ENCODE measurements at places on chromosomes 11 and 22.

DNA sequence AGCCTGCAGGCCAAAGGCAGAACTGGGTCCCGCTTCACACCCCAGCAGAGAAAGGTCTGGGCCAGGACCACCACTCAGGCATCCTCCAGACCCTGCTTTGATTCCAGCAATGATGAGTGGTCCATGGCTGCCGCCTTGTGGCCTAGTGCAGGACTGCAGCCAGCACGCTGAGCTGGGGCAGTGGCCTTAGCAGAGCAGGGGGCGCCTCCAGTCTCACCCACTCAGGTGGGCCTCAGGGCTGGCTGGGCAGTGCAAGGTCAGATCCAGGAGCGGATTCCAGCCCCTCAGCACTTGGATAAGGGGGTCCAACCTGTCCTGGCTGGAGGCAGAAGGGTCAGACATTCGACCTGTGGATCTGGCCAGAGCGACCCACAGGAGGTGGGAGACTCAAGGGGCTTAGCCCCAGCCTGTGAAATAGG lies 9.6 kb upstream of the PDE2A start:
- peak; percentile 29 for DNase-seq

- no peak for DNase-seq
Measured at GRCh38 chr22:22928666-22929380, 41.2 kb downstream of the IGLL5 start.

DNA sequence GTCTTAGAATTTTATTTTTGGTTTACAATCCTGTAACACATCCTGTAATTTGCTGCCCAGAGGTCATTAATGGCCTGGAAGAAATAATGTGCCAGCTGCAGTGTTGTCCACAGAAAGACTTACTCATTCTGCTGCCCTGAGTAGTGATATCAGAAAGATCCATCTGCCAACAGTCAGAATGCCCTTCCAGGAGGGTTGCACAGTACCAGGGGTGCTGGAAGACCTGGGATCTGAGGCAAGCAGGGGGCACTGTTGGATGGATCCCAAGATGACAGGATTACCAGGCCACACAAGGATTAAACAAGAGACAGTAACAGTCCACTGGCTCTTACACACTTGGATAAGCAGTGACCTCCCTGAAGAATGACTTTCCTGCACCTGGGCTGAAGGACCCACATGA lies 93.8 kb upstream of the TOP3B start:
- DNase-seq, result no peak

DNA sequence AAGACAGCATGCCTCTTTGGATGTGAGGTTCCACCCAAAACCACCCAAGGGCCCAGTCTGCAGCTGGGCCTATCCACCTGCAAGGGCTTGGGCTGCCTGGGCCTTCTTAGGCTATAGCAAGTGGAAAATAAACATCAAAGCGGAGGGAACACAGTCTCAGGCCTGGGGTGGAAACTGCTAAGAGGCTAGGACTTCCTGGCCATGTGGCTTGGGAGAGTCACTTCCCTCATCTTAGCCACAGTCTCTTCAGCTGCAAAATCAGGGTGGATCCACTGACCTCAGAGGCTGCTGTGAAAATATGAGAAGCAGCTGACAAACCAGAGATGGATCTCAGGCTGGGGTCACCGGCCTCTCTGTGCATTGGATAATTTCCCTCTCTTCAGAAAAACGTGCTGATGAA lies 30.6 kb upstream of the TFIP11 start:
- DNase-seq, result no peak

GRCh38 chr11:129580278-129580677 lies 204.6 kb downstream of the BARX2 start:
- DNase-seq, result no peak

DNA sequence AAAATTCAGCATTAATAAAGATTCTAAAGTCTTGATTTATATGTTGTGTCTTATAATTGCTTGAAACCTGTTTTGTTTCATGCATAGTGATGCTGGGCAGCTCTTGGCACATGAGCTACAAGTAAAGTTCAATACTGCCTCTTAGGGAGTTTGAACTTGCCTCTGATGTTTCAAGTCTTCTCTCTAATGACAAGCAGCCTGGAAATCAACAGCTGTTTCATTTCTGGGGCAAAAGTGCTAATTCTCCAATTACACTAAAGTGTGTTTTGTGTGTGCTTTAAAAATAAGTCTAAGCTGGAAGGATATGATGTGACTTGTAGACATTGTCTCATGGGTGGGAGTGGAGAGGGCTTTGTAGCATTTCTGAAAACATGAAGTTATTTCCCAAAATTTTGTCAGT lies 23.7 kb upstream of the SESN3 start:
- DNase-seq, result peak; percentile 10

GRCh38 chr11:22808571-22809197 lies 20.9 kb downstream of the SVIP start:
- DNase-seq, result no peak

GRCh38 chr11:5384335-5384734 lies 723 bp downstream of the OR51M1 start:
- no peak for DNase-seq

DNA sequence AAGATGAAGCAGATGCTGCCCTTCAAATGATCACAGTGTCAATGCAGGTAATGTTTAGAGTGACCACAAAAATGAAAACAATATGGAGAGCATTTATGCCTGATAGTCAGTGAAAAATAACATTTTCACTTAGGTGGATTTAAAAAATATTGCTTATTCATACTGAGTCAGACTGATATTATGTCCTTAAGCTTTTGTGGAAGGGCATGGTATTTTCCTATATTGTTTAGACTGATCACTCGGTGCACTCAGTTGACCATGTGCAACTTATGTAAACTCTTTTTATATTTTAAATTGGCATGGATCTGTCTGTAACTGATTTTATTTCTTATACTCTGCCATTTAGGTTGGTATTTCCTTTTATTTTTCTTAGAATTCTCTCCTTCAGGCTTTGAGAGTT lies 106.6 kb downstream of the DYNC2H1 start:
- DNase-seq, result no peak

DNA sequence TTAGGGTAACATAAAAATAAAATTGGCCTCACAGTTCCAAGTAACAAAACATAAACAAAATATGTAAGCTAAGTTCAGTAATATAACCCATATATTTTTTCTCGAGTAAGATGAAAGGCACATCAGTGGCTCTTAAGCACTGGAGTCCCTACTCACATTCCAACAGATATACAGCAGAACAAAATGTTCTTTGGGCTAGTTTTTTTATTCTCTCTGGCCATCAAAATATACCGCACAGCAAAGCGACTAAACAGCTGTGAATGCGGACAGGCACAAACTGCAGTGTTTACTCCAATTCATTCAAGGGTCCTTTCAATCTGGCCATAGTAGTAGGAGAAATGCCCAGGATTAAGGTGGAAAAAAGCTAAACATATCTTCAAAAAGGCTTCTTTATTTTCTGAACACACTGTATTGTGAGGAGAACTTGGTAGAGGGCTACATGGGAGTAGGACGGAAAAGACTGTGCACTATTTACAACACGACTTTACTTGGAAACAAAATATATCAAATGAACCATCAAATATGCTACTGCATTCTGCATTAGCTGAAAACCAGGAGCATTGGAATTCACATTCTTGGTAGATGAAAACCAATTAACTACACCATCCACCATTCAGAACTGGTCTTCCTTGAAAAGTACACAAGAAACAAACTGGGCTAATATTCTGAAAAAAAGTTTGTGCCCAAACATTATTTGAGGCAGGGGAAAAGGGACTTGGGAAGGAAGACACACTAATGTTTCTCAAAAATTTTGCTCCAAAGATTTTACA lies 4.4 kb downstream of the CDON start:
- no peak for DNase-seq

GRCh38 chr11:123055191-123055901 lies 6.6 kb downstream of the HSPA8 start:
- no peak for DNase-seq

DNA sequence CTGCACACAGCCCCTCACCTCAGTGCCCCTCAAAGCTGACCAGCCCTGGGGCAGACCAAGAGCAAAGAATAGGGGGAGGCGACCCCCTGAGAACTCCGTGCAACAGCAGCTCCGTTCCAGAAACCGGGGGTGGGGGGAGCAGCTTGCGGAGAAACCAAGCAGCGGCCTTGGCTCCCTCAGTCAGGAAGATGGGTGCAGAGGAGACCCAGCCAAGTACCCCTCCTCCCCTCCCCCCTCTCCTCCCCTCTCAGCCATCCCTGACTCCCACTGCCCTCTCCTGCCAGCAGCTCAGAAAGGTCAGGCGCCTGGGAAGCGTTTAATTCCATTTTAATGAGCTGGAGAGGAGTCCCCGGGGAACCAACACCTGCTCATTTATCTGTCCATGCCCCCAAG lies 78.9 kb downstream of the PDE2A start:
- DNase-seq, result no peak

DNA sequence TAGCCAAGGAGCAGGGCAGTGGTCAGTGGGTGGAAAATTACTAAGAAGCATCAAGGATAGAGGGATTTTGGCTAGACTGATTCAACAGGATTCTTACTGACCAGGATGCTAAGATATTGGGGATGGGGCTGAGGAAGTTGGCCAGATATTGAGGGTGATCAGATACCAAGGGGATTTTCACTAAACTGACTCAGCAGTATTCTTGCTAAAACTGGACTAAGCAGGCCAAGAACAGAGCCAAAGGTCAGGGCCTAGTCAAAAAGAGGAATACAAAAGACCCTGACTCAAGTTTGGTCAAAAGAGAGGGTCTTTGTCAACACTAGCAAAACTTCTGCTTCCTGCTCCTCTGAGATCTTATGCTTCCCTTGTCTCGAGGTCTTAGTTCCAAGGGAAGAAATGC lies 38.6 kb upstream of the DEUP1 start:
- DNase-seq, result no peak

DNA sequence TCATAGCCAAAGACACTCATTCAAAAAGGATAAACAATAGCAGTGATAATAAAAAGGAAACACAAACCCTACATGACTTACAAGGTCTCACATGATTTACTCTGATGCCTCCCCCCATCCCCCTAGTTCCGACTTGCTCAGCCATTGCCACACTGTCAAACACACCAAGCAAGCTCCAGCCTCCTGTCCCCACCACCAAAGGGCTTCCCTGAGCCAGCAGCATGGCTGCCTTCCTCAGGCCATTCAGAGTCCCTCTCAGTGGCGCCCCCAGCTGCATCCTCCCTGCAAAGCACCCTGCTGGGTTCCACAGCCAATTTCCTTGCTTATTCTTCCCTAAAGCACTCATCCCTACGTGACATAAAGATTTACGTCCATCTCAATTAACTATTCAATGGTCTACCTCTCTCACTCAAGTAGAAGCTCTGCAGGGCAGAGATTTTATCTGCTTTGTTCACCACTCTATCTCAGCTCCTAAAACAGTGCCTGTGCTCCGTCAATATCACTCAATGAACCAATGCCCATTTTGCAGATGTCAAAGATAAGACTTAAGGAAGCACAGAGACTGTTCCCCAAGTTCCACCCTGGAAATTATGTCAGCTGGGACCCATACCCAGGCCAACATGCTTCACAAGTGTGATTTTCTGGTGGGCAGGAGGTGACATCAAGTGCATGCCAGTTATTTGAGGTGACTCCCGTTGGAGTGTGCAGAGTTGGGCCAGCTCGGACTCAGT lies 106.9 kb downstream of the SYN3 start:
- no peak for DNase-seq

All from C1 segment of cervical spinal cord (tissue), 14 donors.